ENCODE measurements at places on chromosomes 7 and 10. TPM values are rescaled to one million over a fixed set of nuclear protein-coding genes. Genes with fewer than 3 reads are reported as not detected.

Gene HKDC1
- total RNA-seq: under 0.01 TPM

Gene PSD
- 20.2 TPM for total RNA-seq

Gene NXPH1
- total RNA-seq: not detected

Gene RARRES2
- total RNA-seq: 20.7 TPM

Gene EXOSC1
- 41.9 TPM for total RNA-seq

Gene ZFAND2A
- 10.6 TPM for total RNA-seq

Gene MGMT
- 32.1 TPM for total RNA-seq
